NAMALWA (cell line): ENCODE measurements at places on chromosomes 7 and 10.

DNA sequence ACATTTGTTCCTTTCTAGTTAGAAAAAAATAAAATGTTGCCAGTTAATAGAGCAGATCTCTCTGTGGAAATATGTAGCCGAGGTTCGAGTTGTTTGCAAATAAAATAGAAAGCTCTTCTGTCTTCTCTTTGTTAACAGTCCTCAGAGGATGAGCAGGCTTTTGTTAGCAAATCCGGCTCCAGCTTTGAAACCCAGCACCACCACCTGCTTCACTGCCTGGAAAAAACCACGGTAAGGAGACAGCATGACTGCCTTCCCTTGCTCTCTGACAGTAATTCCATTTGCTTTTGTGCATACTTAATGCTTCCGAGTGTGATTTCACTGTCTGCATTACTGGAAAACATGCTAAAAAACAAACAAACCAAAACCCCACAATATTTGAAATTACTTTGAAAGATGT is 115.6 kb downstream of the TSPAN12 start:
- no peak for DNase-seq

- DNase-seq = peak; percentile 47
Observed at GRCh38 chr10:77756319-77757232, 119.0 kb upstream of the KCNMA1 start.

GRCh38 chr7:50653126-50653864 is 88.1 kb upstream of the DDC start:
- DNase-seq = no peak

DNA sequence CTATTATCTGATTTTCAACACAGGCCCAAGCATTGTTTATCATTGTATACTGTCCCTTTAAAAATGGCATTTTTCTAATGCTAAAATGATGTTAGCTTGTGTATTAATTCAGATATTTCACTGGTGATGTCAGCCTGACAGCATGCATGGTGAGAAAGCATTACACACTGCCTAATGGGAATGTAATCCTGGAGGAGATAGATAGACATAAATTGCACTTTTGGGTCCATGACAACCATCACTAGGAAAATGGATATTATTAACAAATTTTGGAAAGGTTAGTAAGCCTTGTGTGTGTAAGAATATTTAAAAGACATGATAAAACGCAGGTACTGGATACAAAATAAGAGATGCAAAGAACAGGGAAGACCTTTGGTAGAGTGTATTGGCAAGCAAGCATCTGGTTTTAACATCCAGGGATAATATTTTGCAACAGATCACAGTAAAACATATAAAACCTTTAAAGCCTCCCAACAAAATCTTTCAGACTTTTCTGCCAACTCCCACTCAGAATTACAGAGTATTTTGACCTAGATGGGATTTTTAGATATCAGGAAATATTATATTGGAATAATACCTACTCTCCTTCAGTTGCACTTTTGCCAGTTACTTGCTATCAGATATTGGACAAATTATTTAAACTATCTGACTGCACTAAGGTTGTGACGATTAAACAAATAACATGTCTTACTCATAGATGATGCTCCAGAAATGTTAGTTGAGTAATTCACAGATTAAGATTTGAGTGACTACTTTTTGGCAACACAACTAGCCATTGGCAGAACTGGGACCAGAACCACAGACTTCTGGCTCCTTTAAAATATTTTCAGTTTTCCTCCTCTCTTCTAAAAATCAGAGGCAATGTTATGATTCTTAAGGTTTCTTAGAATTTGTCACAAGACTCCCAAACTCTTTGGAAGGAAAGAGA is 291.6 kb upstream of the SEMA3C start:
- DNase-seq = no peak

- no peak for DNase-seq
Observed at GRCh38 chr10:43679509-43679908, 30.8 kb upstream of the ZNF32 start.

DNA sequence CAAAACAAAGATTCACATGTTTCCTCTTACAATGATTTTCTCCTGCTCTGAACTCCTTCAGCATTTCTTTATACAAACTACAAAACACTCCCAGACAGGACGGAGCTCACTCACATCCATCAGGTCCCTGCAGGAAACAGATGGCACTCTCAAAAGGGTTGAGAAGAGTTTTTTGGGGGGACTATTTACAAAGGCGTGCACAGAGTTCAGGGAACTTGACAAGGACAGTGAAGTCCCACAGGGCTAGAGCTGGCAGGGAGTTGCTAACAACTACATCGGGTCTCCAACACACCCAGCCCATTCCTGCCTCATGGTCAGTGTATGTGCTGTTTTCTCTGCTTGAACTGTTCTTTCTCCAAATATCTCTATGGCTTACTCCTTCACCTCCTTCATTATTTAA is 24.7 kb upstream of the YAE1 start:
- no peak for DNase-seq

DNA sequence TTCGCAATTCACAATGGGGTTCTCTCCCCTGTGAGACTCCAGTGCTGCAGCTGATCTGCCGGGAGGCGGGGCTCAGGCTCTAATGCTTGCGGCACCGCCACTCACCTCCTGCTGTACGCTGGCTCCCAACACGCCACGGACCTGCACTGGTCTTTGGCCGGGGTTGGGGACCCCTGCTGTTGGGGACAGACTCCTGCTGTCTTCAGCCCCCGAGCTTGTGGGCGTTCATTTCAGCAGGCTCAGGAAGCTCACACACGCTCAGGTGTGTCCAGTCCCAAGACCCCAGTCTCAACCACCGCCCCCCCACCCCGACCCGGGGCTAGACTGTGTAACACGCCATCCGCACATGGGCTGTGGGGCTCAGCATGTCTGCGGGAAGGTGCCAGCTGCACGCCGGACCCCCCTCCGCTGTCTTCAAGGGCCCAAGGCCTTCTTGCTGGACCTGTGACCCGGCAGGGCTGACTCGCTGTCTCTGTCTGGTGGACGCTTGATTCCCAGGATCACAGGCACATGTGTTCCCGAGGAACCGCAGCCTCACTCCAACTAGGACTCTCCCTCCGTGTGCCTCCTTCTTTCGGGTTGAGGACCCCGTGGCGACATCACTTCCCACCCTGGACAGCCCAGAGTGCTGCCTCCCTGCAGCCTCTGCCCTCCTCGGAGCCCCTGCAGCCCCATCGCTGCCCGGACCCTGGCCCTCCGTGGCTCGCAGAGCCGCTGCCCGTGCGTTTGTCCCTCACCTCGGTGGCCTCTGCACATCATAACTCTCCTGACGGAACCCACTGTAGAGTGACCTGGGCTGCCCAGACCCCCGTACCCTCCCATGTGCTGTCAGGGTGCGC is 106.4 kb downstream of the DNAJB6 start:
- DNase-seq = no peak

- no peak for DNase-seq
Observed at GRCh38 chr10:44300666-44301649, 83.9 kb downstream of the CXCL12 start.

GRCh38 chr7:23333671-23334246 is 34.6 kb downstream of the MALSU1 start:
- DNase-seq = no peak

GRCh38 chr7:51108134-51108533 is 208.5 kb downstream of the COBL start:
- DNase-seq = no peak

- DNase-seq = no peak
Observed at GRCh38 chr10:26173837-26174236, 42.7 kb upstream of the GAD2 start.

GRCh38 chr7:130009848-130010688 is 41.1 kb downstream of the ZC3HC1 start:
- DNase-seq = no peak

DNA sequence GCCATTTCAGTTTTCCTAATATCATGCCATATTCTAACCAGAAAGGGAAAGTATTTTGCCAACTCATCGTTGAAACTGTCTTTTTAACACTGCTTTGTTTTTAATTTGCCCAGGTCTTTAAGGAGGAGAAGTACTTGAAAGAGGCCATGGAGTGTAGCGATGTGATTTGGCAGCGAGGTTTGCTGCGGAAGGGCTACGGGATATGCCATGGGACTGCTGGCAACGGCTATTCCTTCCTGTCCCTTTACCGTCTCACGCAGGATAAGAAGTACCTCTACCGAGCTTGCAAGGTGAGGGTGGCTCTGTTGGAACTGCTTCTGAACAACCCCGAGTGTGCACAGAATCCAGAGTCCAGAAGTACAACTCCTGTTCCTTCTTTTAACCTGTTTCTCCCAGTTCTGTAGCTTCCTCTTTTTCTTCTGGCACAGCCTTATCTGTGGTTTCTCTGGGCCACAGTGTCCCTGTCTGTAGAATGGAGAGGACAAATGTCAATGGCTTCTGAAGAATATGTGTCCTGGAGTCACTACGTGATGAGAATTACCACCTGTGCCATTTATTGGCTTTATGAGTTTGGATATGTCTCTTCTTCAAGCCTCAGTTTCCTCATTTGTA is 60.1 kb downstream of the LANCL2 start:
- no peak for DNase-seq

DNA sequence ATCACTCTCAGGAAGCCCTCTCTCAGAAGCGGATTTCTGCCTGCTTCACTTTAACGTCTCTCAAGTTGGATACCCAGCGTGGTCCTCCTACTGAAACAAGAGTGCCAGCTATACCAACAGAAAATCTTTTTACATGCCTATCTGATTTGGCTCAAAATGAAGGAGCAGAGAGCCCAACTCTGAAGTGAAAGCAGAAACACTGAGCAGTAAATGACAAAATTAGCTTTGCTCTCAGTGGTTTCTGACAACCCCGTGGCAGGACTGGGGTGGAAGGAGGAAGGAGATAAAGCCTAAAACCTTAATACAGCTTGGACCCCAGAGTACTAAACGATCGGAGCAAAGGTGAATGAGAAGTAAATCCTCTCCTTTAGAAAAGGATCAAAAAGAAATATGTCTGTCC is 25.1 kb upstream of the GPR37 start:
- no peak for DNase-seq

DNA sequence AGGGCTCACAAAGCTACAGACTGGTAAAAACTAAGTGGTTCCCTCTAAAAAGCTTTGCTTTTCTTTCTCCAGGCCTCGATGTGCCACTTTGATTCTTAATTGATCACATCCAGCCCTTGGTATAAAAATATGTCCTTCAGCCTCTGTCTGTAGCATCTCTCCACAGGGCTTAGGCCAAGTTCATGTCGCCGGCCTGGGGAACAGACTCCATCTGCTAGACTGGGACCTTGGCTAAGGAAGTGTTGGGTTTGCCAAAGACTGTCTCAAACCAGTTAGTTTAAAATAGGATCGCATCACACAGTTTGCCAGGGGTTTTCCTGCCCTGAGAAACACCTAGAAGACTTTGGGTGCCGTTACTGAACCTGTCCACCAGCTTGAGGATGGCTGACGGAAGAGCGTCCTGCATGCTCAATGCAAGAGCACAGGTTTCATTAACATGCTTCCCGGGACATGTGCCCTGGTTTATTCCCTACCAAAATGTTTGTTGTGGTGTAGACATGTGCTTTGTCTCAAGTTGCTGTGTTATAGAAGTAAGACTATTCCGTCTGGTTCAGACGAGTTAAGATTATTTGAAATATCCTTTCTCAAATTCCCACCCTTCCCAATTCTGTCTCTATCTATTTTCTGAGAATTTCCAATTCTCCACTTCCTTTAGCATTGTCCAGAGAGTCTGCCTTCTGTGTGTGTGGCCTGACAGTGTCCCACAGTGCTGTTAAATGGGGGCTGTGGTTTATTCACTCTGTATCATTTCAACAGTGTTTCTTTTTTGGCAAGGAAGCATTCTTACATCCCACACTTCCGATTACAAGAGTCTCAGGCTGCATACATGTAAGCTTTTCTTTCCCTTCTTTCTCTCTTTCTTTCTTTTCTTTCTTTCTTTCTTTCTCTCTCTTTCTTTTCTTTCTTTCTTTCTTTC is 334.7 kb downstream of the INHBA start:
- no peak for DNase-seq

DNA sequence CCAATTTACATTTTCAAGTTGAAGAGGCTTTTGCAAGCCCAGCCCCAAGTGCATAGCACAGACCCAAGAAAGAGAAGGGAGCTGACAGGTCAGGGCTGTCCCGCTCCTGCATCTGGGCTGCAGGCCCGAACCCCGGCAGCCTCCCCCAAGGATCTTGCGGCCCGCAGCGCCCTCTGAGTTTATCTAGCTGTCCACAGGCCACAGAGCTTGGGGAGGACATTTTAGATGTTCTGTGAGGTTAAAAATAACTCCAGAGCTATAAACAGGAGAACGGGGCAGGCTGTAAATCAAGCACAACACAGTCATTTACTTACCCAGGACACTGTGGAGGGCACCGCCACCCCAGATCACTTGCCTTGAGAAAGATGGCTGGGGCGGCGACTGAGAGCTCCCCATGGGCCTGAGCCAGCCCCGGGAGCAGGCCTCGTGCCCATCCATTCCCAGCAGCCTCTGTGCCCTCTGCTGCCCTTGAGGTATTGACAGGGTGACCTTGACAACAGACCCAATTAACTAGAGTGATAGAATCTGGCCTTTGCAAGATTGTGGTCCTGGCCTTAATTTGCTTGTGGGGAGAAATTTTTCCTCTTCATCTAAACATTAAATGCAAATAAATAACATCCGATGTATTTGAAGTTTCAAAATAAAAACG is 563.0 kb downstream of the TCERG1L start:
- DNase-seq = no peak

- no peak for DNase-seq
Observed at GRCh38 chr10:110223298-110223925, 16.0 kb downstream of the MXI1 start.
